ENCODE measurements at places on chromosomes 2 and 18.
A peak's percentile ranks its signal among the peaks of the same experiment; 100 is the strongest.

DNA sequence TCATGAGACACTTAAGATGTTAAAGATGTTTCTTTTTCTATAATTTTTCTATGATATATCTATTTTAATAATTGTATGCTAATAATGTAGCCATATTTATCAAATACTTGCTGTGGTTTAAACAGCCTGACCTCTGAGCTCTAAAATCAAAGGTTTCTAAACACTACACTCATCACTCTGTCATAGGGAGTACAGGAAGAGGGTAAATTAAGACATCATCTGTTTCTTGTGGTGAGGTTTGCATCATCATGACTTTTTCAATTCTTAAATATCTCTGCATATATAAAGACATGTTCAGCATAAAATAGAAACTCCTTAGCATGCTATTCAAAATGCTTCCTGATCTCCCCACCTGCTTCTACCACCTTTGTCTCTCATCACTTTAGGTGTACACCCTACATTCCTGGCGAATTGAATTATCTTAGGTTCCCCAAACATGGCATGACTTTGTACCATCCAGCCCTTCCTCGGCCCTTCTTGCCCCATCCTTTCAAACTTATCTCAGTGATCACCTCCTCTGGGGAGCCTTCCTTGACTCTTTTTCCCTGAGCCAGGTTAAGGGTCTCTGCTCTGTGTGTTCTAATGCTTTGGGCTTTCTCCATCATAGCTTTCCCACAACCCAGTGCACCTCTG, 105.3 kb upstream of the TTN start:
- DNase-seq = no peak

DNA sequence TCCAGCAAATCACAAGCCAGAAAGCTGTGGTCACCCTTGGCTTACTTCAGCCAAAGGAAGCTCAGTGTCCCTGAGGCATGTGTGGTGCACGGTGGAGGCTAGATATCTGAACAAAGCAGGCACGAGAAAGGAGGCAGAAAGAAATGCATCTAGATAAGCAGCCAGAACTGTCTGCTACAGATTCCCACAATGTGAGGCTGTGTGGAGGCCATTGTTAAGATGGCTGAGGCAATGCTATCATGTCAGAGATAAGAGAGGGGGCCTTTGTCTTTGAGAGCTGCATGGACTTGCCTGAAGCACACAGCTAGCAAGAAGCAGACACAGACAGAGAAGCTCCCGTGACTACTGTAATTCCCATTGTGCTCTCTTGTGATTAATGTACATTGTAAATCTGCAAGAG, 110.5 kb upstream of the LYPD6 start:
- DNase-seq = no peak

GRCh38 chr18:75728621-75729020, 301.1 kb upstream of the SMIM21 start:
- no peak for DNase-seq

- no peak for DNase-seq
Measured at GRCh38 chr2:105617631-105618350, 126.9 kb upstream of the NCK2 start.

DNA sequence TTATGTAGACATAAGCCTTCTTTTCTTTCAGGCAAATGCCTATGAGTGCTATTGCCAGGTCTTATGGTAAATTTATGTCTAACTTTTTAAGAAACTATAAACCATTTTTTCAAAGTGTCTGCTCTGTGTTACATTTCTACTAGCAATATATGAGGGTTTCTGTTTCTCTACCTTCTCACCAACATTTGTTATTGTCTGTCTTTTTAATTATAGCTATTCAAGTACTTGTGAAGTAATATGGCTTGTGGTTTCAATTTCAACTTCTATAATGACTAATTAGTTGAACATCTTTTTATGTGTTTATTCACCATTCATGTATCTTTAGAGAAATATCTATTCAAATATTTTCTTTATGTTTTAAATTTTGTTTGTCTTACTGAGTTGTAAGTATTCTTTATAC, 213.1 kb upstream of the MC4R start:
- DNase-seq = no peak

DNA sequence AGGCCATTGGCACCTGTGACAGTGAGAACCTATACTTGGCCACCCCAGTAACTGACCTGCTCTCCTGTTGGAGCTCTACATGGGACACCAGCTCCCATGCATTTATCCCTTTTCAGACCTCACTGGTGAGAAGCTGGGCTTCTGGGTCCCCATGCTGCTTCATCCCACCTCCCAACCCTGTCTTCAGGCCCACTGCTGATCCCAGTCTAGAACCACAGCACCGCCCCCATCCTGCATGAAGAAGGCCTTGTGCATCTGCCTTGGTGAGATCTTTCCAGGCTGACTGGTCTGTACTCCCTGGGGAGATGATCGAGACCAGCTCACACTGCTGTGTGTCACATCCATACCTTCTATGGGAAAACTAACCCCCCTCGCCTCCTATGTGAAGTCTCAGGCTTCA, 22.7 kb downstream of the TTC32 start:
- no peak for DNase-seq

GRCh38 chr18:23183411-23184150, 48.3 kb downstream of the CABLES1 start:
- no peak for DNase-seq

DNA sequence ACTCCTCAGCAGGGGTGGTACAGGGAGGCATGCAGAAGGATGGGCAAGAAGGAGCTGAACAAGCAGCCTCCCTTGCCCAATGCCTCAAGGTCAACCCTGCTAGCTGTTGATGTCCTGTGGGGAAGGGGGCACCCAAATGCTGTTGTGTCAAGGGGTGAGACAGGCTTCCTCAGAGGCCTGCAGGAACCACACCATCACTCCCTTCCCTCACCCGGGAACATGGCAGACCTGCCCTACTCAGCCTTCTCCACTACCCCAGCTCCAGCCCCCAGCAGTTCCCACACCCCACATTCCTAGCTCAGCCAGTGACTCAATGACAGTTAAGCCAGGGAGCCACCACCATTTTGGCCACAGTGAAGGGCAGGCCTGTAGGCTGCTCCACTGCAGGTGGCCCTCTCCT, 53.9 kb upstream of the RMP24 start:
- no peak for DNase-seq

- DNase-seq = peak; percentile 75
Measured at GRCh38 chr2:27889774-27890145, 427 bp downstream of the RBKS start.

DNA sequence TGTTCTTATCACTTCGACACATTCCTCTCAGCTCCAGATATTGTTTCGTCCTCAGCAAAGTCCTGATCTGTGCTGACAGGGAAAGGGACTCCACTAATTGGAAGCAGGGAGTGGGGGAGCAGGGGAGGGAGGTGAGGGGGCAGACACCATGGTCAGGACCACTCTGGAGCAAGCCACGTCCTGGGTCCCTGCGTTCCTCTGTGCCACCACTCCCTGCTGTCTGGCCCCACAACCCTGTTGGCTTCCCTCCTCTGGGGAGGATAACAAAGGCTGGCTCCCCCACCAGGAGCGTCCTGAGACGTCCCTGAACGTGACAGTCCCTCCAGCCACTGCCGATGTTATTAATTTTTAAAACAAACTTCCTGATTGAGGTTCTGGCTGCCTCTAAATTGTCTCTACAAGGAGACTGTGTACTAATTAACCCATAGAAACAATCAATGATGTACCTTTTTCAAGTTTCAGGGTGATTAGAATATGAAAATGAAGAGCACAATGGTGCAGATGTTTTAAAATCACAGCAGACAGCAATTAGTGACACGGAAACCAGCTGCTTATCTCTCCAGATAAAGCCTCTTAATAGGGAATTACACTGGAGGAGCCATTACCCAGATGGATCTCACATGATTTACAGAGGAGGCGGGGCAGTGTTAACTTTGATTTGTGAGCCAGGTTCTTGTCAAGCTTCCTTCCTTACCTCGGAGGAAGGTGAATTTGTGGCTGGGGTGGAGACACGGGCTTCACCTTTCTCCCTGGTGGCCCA, 257.5 kb downstream of the SETBP1 start:
- no peak for DNase-seq

DNA sequence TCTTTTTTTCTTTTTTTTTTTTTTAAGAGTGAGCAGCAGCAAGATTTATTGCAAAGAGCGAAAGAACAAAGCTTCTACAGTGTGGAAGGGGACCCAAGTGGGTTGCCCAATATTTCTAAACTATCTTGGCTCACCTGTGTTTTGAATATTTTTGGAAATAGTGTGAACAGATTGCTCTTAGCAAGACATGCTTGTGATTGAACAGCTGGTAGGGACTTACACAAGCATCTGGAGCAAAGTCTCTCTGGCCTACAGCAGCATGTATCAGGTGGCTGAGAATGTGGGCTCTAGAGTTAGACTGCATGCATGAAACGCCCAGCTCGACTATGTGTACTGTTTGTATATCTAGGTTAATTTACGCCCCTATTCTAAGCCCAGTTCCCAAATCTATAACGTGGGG, 40.3 kb upstream of the FBXO11 start:
- no peak for DNase-seq

DNA sequence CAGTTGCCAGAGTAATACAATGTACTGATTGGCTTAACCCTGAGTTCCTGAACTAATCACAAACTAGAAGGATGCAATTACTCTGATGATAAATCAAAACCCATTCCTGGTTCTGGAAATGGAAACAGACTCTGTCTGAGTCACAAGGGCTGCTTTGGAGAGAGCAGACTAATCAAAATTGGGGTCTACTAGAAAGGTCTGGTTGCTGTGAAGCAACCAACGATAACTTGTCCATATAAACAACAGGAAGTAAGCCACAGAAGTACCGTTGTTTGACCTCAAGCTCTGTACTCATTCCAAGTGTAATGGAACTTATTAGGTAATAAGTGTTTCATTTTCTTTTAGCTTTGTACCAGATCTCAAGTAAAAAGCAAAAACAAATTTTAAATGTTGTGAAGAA, 49.7 kb downstream of the RASGRP3 start:
- no peak for DNase-seq

DNA sequence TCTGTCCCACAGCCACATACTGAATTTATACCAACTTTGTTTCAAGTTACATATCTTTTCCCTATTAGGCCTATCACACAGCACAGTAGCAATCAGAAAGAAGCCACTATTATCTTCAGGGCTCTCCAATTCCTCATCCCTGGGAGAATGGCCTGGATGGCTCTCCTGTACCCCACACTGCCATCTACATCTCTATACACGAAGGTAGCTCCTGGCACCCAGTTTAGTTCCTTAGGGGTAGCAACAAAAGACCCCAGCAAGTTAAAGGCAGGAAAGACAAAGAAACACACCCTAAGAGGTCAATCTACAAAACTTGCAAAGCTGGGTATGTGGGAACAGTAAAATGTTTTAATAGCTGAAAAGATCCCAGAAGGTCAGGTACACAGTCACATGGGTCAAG, 39.9 kb downstream of the PAIP2B start:
- DNase-seq = no peak

DNA sequence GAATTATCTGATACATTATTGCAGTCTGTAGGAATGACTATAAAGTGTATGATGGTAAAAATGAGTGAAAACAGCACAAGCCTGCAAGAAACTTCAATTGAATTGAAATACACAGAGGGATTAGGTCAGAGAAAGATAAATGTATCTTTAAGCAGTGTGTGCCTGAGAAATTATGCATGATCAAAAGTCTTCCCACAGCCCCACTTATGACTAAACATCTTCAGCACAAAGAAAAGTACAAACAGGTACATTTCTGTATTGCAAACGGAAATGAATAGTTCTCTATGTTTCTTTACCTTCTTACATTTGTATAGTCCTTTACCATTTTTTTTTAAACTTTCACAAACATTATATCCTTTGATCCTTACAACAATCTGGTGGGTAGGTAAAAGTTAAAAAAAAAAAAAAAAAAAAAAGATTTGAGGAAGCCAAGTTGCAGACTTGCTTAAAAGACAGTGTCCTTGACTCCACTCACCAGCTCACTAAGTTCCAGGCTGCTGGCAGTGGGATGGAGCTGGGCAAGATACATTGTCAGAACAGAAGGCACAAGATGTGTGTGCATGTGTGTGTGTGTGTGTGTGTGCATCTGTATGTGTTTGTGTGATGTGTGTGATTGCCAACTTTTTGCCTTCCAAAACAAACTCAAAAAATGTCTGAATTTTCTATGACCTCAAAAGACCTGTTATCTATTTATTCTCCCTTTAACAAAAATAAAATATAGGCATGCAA, 423.7 kb upstream of the ACVR2A start:
- DNase-seq = no peak

DNA sequence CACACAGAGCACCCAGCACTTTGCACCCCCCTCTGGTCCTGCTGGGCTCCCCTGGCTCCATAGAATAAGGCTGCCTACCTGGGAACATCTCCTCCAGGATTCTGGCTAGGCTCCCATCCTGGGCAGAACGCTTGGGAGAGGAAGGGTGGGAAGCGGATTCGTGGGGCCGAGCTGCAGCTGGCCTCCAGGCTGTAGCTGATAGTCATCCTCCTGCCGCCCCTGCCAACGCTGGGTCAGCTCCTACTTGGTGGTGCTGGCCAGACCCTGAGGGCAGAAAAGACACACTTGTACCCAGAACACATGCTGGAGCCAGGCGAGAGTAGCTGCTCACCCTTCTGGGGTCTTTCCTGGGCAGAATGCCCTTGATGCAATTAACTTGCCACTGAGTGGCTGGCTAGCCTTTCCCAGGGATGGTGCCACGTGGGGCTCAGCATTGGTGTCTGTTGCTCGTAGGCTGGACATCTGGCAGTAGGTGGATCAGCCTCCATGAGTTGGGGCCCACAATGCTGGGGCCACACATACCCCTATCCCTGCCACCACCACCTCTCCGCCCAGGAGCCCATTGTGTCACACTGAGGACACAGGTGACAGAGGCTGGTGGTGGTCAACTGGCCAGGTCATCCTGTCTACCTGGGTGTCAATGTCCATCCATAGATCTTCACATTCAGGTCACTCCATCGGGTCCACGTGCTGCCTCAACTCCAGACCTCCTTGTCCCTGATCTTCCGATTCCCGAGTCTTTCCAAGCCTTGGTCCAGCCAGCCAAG, 112.8 kb downstream of the NDUFA10 start:
- DNase-seq = no peak

- DNase-seq = no peak
Measured at GRCh38 chr2:46350029-46350689, 53.0 kb downstream of the EPAS1 start.

GRCh38 chr2:130728007-130728454, 839 bp upstream of the GPR148 start:
- no peak for DNase-seq

DNA sequence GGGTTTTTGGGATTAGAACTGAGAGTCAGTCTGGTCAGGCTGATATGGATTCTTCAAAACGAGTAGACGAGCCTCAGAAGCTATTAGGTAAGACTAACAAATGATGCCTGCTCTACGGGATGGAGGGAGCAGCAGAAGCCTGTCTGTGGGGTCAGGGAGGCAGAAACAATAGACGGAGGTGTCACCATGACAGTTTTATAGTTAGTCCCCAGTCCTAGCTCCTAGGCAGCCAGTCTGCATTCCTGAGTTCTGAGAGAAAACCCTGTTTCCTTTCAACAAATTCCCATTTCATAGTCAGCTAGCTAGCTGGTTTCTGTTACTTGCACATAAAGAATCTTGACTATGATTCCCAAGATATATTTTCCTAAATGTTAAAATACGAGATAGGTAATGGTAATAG, 542.1 kb downstream of the PID1 start:
- DNase-seq = no peak

- DNase-seq = no peak
Measured at GRCh38 chr18:486929-487740, 13.4 kb downstream of the COLEC12 start.

- DNase-seq = no peak
Measured at GRCh38 chr18:57915248-57915647, 112.1 kb upstream of the ATP8B1 start.
